ENCODE measurements at places on chromosomes 3 and 15.

GRCh38 chr3:168847291-168847883, 751.7 kb upstream of the GOLIM4 start:
- DNase-seq, result peak; percentile 6

- DNase-seq, result no peak
Observed at GRCh38 chr3:133676336-133677118, 14.8 kb upstream of the TOPBP1 start.

DNA sequence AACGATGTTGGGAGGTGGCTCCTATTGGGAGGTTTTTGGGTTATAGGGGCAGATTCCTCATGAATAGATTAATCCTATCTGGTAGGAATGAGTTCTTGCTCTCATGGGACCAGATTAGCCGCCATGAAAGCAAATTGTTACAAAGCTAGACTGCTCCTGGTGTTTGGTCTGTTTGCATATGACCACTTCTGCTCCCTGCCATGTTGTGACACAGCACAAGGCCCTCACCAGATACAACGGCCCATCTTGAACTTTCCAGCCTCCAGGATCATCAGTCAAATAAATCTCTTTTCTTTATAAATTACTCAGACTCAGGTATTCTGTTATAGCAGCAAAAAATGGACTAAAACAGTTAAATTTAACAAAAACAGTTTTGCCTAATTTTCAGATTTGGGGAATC, 34.4 kb downstream of the TRIM42 start:
- DNase-seq, result no peak

DNA sequence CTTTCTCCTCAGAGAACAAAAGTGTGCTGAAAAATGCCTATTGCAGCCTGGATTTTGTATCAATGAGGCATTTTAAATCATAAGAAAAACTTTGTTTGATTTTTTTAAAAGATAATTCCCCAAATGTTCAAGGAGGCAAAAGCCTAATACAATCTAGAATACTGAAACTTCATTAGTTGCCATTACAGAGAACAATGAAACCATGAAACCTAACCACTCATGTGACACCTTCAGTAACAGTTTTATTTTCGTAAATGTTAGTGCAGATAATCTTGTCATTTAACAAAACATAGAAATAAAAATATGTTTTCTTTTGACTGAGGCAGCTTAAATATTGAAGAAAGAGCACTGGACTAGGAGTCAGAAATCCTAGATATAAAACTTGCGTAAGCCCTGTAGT, 655.9 kb downstream of the RBMS3 start:
- DNase-seq, result no peak

GRCh38 chr3:169999433-169999832, 32.8 kb downstream of the SEC62 start:
- DNase-seq, result no peak

GRCh38 chr15:62940755-62941361, 101.7 kb upstream of the TPM1 start:
- peak; percentile 89 for DNase-seq

GRCh38 chr3:149879872-149880271, 66.9 kb downstream of the RNF13 start:
- DNase-seq, result peak; percentile 41

DNA sequence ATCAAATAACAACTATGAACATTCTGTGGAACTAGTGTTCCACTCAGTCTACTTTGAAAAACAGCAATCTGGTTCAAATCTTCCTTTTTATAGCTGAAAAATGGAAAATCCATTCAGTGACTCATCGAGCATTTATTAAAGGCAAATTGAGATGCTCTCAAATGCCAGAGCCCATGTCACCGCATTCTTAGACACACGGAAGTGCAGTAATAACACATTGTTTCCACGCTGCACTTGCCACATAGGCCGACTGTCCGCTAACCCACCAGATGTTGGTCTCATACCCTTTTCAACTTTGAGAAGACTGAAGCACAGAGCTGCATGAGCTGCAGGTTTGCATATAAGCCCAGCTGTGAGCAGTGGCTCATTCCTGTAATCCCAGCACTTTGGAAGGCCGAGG, 95.9 kb downstream of the TMEM266 start:
- DNase-seq, result peak; percentile 93

DNA sequence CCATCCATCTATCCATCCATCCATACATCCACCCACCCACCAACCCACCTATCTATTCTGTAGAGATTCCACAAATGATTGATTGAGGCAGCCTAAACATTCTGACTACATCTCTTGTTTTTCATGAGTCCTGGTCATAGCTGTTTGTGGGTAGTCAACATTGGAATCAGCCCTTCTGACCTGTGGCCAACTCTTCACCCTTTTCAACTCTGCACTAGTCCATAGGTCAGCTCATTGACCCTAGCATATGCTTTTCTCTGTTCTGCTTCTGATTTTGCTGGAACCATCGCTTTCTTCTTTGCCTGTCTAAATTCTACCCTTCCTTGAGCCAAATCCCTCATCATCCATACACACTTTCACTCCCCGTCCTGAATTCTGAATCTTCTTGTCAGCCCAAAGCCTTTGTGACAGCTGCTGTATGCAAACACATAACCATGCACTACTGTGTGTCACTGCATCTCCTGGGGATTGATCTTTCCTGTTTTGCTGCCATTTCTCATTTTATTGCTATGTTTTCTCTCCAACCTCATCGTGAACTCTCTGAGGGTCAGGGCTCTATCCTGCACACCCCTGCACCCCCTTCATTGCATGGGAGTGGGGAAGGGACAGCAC, 16.8 kb upstream of the KCTD6 start:
- DNase-seq, result no peak

DNA sequence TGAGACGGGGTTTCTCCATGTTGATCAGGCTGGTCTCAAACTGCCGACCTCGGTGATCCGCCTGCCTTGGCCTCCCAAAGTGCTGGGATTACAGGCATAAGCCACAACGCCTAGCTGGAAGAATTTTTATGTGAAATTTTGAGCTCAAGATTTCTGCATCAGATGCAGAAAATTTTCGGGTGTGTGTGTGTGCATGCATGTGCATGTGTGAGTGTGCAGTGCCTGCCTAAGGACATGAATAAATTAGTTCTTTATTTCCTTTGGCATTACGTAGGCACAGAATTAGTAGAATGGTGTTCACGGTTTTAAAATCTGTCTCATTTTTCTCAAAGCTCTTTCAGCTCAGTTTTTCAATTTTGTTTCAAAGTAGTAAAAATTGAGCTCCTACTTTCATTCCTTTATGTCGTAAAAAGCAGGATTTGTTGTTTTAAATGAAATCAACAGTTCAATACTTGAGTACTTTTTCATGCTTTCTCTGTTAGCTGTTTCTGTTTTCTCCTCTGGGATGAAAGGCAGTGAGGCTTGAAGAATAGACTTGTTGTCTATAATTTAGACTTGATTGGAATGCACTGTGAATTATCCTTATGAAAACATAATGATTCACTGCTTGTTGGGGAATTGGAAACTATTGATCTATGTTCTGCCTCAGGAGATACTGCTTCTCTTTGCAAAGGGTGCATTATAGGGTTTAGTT, 23.3 kb upstream of the RAB11A start:
- no peak for DNase-seq

DNA sequence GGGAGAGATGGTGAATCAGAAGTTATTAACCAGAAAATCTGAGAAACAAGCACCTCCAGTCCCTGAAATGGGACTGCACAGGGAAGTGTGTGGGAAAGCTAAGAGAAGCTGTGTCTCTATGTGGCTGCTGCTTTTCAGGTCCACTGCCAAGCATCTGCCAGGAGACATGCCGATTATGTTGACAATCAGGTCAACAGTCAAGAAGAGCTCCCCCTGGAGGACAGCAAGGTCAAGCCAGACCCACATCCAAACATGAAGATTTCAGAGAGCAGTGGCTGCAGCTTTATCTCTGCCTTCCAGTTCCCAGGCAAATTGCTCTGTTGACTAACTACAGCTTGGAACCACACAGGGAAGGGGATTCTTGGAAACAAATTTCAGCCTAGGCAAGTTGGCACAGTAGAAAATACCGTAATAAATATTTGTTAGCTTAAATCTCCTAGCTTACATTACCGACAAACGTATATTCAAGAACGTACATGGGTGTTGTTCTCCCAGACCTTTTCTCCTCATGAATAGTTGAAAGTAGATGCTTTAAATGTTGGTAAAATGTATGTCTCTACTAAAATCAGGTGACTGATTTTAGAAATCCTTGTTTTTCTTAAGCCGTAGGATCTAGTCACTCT, 394.5 kb upstream of the RARB start:
- no peak for DNase-seq

DNA sequence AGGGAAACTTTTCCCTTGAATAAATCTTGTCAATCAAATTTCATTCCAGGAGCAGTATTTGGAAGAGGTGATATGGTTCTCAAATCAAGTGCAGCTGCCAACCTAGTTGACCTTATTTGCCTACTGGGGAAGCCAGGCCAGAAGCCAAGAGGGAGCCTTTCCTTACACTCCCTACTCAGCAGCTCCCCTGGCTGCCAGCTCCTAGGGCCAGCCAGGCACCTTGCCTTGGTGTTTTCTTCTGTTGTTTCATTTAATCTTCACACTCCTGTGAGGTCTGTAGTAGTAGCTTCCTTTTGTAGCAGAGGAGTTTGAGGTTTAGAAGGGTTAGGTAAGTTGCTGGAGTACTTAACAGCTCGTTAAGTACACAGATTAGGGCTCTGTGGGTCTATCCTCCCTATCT, 22.6 kb downstream of the MKRN2OS start:
- DNase-seq, result no peak

DNA sequence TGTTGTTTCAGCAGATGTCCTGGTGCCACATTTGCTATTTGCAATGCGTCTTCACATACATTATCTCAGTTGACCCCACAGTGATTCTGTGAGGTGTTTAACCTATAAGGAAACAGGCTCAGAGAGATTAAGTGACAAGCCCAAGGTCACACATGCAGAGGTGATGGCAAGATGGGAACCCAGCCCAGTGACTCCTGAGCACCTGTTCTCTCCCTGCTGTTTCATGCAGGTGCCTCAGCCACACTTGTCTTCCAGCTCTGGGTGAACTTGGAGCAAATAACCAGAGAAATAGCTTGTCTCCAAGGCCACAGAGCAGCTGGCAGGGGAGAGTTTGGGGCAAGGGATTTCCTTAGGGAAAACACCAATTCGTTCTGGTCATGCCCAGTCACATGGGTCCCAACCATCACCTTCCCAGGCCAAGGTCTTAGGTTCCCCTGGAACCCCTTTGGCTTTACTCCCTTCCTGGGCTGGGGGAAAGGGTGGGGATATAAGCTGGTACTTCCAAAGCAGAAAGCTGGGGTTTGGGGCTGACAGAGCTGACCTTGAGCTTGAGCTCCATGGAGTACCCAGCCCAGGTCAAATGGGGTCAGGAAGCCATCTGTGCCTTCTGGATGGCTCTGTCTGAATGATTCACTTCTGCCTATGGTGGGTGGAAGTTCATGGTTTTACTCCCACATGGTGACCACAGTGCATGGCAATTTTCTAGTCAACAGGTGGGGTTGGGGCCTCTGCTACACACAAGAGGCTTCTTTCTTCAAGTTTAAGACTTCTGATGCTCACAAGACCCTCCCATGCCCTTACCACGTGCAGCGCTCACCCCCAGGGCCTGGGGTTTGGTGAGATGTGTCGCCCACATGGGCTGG, 22.4 kb downstream of the LIPC start:
- no peak for DNase-seq

GRCh38 chr15:89198934-89199333, 22.4 kb downstream of the RLBP1 start:
- no peak for DNase-seq

DNA sequence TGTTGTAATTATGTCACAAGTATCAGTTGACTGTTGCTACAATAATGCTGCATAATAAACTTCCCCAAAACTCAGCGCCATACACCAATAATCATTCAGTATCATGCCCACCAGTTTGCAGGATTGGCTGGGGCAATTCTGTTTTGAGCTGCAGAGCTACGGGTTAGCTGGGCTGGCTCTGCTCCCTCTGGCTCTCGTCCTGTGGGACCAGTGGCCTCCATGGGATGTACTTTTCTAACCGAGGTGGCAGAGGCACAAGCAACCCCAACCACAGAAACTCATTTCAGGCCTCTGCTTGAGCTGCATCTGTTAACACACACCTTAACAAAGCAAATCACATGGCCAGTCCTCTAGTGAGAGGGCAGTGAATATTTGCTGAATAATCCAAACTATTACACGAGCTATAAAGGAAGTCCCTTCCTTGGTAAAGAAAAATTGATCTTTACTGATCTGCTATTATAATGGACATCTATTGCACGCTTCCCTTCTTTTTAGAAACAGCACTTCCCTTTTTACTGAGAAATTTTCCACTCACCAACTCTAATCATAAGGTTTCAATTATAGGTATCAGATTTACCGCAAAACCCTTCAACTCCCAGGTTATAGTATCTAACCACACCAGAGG, 10.9 kb upstream of the BCL2A1 start:
- no peak for DNase-seq

- no peak for DNase-seq
Observed at GRCh38 chr3:165466856-165467255, 270.7 kb upstream of the SLITRK3 start.

GRCh38 chr3:42036483-42036823, 54.7 kb upstream of the TRAK1 start:
- peak; percentile 56 for DNase-seq

DNA sequence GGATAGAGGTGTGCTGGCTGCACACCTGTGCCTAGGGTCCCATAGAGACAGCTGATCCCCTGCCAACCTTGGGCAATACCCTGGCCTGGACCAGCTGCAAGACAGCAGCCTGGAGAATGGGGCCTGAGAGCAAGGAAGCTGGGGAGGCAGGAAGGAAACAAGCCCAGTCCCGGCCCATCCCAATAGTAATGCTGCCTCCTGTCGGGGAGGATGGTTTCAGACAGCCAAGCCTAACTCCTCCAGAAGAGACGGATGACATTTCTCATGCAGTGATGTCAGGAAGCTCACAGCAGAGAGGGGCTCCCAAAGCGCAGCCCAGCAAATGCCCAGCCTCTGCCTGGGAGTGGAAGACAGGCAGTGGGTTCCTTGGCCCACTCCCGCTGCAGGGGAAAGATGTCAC, 408.8 kb downstream of the OCA2 start:
- DNase-seq, result no peak

DNA sequence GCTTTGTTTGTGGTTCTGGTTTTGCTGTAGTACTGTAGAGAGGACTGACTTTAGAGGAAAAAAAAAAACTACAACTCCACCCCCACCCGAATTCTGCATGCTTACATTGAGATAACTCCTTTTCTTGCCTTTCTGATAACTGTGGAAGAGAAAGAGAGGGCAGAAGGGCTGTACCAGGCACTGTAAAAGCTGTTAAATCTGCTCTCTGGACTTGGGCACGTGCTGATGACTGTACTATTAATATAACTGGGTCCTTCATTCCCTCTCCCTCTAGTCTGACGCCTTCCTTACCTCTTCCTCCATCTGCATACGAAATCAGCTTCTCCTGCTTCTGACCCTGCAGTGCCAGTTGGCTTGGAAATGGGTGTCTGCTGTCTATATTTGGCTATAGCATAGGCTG, 15.0 kb downstream of the MAPKBP1 start:
- DNase-seq, result no peak

GRCh38 chr3:43022121-43022520, 43.0 kb downstream of the GASK1A start:
- no peak for DNase-seq
